ENCODE measurements at places on chromosomes 12 and 14.

DNA sequence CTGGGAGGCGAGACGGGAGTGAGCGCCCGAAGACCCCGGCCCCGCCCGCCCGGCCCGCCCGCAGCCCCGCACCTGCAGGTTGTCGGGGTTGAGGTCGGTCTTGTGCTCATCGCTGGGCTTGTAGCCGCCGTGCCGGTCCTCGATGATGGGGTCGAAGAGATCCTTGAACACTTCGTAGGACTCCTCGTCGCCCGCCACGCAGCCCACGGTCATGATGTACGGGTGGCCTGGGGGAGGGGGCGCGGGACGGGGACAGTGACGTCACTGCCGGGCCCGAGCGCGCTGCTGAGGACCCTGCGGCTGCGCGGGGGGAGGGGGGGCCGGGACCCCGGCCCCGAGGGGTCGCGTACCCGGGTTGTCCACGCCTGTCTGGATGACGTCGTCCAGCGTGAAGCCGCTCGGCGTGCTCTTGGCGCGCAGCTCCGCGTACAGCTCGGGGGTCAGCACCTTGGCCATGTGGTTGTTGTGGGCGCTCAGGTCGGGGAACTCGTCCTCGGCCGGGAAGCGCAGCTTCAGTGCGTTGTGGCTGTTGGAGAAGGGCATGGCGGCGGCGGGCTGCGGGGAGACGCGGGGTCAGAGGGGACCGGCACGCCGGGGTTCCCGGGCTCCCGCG is 573 bp downstream of the CKB start:
- no peaks in the 10 kb centered on the region for H3K27me3 ChIP-seq
- H3K4me3 ChIP-seq, result no peak overlapping the region
- H3K27ac ChIP-seq, result no peak overlapping the region
- peaks cover 24% of the 10 kb centered on the region for H3K4me1 ChIP-seq
- no peaks in the 10 kb centered on the region for H3K36me3 ChIP-seq
- DNase-seq, result no peak

GRCh38 chr12:105275997-105276733 is 40.2 kb upstream of the APPL2 start:
- no peak for DNase-seq
- no peak overlapping the region for H3K4me3 ChIP-seq
- H3K4me1 ChIP-seq, result no peaks in the 10 kb centered on the region
- no peaks in the 10 kb centered on the region for H3K36me3 ChIP-seq

GRCh38 chr12:3363608-3364007 is 127.4 kb upstream of the PRMT8 start:
- H3K4me3 ChIP-seq, result no peak overlapping the region
- no peaks in the 10 kb centered on the region for H3K4me1 ChIP-seq
- no peaks in the 10 kb centered on the region for H3K36me3 ChIP-seq
- no peak overlapping the region for H3K27ac ChIP-seq
- H3K27me3 ChIP-seq, result peaks cover 5% of the 10 kb centered on the region

DNA sequence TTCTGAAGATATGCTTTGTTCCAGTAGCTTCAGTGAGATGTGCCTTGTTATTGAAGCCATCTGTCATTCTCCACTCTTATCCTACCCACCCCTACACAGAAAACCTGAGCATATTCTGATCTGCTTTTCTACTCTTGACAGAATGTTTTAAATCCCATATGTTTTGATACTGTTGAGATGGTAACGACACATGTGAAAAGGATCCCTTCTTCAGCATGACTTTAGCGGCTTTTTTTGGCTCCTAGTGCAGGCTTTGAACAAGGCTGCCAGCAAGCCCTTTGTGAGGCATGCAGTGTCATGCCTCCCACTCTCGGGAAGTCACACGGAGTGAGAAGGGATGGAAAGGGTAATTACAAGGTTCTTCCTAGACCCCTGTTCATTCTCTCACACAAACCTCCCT is 228.8 kb upstream of the RGS6 start:
- no peak overlapping the region for H3K27ac ChIP-seq
- no peak for DNase-seq
- H3K27me3 ChIP-seq, result no peaks in the 10 kb centered on the region
- no peak overlapping the region for H3K4me3 ChIP-seq
- peaks cover 15% of the 10 kb centered on the region for H3K36me3 ChIP-seq

DNA sequence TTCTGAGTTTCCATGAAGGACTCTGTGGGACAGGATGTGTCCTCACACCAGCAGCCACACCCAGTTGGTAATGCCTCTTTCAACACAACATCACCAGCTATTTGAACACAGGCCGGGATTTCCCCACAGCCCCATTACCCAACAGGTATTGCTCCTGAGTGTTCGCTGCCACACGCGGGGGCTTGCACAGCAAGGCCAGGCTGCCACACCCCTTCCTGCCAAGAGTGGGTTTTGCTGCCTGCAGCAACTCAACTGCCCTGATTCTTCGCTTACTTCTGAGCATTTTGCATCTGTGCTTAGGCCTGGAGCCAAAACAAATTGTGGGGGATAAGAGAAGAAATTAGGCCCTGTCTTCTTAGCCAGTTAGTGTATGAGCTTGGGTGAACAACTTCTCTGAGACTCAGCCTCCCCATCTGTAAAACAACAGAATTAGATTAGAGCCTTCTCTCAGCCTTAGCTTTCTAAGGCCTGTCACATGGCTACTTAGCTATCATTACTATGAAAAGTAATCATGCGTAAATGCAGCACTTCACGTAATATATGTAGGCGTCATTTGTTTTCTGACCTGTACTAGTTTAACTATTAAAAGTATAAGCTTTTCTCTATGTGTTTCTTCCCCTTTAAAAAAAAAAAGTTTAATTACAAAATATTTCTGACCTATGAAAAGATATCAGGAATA is 20.0 kb downstream of the CKAP4 start:
- H3K4me1 ChIP-seq, result peaks cover 17% of the 10 kb centered on the region
- DNase-seq, result peak; percentile 44
- H3K4me3 ChIP-seq, result no peak overlapping the region
- peak overlapping the region; percentile 81 for H3K27ac ChIP-seq
- H3K27me3 ChIP-seq, result no peaks in the 10 kb centered on the region

DNA sequence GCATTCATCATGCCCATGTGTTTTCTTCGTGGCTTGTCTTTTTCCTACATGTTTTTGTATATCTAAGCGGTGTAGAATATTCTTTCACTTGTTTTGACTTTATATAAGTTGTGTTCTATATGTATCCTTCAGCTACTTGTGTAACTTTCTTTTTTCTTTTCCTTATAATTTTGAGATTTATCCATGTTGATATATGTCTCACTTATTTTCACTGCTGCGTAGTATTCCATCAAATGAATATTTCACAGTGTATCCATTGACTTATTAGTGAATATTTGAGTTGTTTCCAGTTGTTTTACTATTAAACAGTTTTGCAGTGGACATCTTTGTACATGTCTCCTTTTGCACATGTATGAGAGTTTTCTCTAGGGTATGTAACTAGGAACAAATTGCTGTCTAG is 43.9 kb downstream of the BORCS5 start:
- H3K36me3 ChIP-seq, result peaks cover 4% of the 10 kb centered on the region
- H3K27me3 ChIP-seq, result no peaks in the 10 kb centered on the region
- peaks cover 18% of the 10 kb centered on the region for H3K4me1 ChIP-seq
- no peak for DNase-seq

DNA sequence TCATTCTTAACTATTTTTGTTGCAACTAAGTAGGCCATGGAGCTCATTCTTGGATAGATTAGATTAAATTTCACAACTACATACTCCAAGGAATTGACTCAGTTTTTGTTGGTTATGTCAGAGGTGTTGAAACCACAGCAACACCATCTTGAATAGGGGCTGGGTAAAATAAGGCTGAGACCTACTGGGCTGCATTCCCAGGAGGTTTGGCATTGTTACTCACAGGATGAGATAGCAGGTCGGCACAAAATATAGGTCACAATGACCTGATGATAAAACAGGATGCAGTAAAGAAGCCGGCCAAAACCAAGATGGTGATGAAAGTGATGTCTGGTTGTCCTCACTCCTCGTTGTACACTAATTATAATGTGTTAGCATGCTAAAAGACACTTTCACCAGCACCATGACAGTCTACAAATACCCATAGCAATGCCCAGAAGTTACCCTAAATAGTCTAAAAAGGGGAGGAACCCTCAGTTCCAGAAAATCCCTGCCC is 20.9 kb downstream of the DMAC2L start:
- no peaks in the 10 kb centered on the region for H3K27me3 ChIP-seq
- no peak for DNase-seq
- peaks cover 33% of the 10 kb centered on the region for H3K36me3 ChIP-seq
- H3K4me3 ChIP-seq, result no peak overlapping the region

DNA sequence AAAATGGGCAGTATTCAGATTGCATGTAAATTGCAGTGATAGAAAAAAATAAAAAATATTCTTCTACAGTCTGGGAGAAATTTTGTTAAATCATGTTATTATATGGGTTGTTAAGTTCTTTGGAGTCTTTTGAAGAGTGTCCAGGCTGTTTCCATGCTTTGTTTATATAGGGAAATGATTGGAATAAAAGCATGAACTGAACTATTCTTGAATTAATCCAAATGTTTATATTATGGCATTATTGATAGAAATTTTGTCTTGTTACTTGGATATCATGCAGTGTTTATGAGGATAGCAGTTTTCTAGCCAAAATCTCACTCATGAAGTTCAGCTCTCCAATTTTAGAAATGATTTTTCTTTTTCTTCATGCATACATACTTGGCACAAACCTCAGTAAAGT is 108.2 kb upstream of the NAV3 start:
- H3K4me3 ChIP-seq, result no peak overlapping the region
- no peaks in the 10 kb centered on the region for H3K36me3 ChIP-seq
- H3K27me3 ChIP-seq, result no peaks in the 10 kb centered on the region
- no peak overlapping the region for H3K27ac ChIP-seq

GRCh38 chr14:35341751-35342488 is 49.7 kb downstream of the PSMA6 start:
- H3K4me1 ChIP-seq, result no peaks in the 10 kb centered on the region
- no peak overlapping the region for H3K4me3 ChIP-seq
- no peaks in the 10 kb centered on the region for H3K27me3 ChIP-seq

GRCh38 chr12:54214553-54215406 is 26.0 kb upstream of the SMUG1 start:
- peaks cover 33% of the 10 kb centered on the region for H3K4me1 ChIP-seq
- H3K4me3 ChIP-seq, result peak overlapping the region; percentile 40
- DNase-seq, result peak; percentile 85
- no peaks in the 10 kb centered on the region for H3K36me3 ChIP-seq
- H3K27ac ChIP-seq, result no peak overlapping the region

GRCh38 chr12:103780093-103780440 is 61.0 kb downstream of the NT5DC3 start:
- peaks cover 3% of the 10 kb centered on the region for H3K36me3 ChIP-seq
- DNase-seq, result no peak
- H3K27me3 ChIP-seq, result no peaks in the 10 kb centered on the region
- H3K27ac ChIP-seq, result no peak overlapping the region

DNA sequence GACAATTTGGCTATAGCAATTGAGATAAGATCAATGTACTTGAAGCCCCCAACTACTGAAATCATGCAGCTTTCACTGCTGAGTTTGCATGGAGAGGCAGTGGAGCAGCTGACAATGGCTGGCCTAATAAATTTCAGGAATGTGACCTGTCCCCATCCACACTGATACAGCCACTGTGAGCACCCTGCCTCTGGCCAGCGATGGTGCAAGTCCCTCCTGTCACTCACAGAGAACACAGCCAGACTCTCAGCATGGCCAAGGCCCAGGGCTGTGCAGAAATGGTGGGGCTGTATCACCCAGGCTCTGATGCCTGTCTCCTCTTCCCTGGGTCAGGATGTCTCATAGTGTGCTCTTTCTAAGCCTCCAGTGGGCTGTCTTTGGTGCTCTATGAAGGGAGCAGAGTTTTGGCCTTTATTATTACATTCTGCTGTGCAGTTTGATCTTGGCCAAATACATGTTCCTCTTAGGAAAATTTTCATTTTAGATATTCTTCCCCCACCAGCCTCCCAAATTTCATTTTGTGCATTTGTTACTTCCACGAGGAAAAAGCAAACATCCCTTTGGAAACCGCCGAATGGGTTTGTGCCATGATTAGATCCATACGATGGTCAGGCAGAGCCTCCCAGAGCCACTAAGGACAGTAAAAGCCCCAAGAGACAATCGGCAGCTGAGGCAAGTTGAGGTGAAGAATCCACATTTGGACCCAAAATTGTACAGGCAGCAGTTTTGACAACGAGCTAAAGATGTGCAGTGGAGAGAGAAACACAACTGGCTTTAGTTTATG is 85.1 kb upstream of the WSCD2 start:
- no peak overlapping the region for H3K4me3 ChIP-seq
- DNase-seq, result no peak
- H3K27me3 ChIP-seq, result no peaks in the 10 kb centered on the region

All from CD4-positive, CD25-positive, alpha-beta regulatory T cell (primary cell).